Activated CD4-positive, alpha-beta T cell treated with anti-CD3 and anti-CD28 coated beads for 1 hour (primary cell): ENCODE measurements at places on chromosomes 7 and 10.

DNA sequence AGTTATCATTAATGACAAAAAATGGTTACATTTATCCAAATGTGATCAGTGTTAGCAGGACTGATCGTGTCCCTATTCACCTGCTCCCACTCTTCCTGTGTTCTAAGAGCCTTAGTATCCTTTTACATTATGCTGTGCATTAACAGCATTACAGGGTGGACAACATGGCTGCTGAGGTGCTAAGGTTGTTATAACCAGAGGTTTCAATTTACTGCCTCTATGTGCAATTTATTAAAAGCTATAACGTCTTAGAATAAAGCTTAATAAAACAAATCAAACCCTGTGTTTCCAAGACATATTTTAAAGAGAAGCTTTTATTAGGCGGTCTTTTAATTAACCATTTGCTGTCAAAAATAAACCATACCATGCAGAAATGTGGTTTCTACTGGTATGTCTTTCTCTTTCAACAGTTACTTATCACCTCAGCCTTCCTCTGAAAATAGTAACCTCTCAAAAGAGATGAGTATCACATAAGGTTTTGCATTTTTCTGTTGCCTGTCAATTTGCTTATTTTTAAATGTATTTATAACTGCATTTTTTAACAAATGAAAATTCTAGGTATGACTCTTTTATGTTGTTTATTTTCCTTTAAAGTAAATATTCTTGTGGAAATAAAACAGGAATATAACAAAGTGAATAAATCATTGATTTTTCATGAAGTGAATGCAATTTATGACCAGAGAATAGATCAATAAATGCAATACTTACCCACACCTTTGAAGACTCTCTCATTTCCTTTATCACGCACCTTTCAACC, 849.8 kb upstream of the SORCS1 start:
- DNase-seq: no peak

DNA sequence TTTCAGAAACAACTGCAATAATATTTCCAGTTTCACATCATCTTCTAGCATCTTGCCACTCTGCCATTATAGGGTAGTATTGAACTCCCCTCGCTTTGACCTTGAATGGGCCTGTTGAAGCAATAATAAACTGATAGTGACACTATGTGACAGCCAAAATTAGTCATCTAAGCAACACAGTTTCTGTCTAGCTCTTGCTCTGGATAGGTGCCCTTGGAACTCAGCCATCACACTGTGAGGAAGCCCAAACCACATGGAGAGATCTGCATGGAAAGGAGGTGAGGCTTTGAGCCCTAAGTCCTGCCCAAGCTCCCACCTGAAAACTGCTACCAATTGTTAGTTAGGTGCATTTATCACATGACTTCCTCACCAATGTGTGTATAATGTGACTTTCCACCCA, 18.1 kb upstream of the KCND2 start:
- no peak for DNase-seq

GRCh38 chr7:101952355-101953247, 135.2 kb downstream of the CUX1 start:
- no peak for DNase-seq

- DNase-seq: no peak
These were observed 379.9 kb downstream of the SH2D4B start for GRCh38 chr10:80917636-80918035.

GRCh38 chr7:31058122-31058521, 6.0 kb downstream of the ADCYAP1R1 start:
- DNase-seq: no peak

GRCh38 chr10:113469796-113470195, 83.1 kb upstream of the HABP2 start:
- no peak for DNase-seq

GRCh38 chr7:151520419-151521261, 945 bp upstream of the RHEB start:
- peak; percentile 30 for DNase-seq

DNA sequence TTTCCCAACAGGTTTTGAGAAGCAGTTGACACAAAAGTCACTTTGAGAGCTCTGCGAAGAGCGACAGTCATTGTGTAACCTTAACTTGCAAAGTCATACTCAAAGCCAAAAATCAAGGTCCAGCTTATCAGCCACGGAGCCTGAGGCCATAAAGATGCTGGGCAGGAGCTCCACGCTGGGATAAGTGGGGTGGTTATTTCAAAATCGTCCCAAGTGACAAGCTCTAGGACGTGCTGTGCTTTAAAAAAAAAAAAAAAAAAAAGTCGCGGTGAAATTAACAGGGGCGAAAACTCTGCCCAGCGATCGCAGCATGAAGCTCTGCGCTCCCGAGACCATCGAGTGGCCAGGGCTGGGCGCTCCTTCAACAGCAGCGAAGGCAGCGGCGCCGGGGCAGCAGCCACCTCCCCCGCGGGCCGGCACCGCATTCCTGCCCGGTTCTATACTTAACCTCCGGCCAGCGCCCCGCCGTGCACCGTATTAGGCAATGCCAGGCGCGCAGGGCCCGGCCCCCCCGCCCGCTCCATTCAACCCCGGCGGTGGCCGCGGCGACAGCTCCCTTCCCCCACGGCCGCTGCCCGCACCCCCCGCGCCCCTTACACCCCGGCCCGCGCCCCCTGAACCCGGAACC, 657 bp downstream of the HACD1 start:
- DNase-seq: peak; percentile 9

- DNase-seq: no peak
These were observed 399.6 kb downstream of the PLXNA4 start for GRCh38 chr7:132176719-132177118.

DNA sequence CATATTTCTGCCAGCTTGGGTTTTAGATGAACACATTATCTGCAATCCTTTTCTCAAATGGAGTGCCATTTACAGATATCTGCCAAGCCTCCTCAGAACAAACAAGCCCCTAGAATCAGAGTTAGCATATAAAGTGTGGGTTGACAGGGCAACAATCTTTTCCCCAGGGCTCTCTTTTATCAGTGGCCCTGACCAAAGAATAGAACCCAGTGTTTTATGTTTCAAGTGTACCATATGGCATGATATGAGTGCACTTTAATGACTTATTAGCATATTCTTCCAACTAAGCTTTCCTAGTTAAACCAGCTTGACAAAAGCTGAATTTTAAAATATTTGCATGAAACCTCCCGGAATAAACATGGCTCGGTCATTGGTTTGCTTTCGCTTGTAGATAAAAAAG, 57.3 kb downstream of the EVX1 start:
- DNase-seq: no peak

DNA sequence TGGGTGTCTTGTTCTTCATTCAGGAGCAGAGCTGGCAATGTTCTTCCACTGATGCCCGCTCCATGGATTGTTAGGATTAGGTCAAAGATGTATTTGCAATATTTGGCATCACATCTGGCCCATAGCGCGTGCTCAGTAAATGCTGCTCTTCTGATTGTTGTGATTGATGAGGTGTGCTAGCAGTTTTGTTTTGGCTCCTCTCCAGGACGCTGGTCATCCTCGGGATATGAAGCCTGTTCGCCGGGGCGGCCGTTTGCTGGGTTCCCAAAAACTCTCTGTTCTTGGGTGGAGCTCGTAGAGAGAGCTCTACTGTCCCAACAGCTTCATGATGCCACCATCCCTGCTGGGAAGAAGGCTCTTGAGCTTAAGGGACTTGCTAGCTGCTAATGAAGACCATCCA, 96.9 kb downstream of the XRCC2 start:
- no peak for DNase-seq

GRCh38 chr7:148478551-148478950, 112.0 kb upstream of the C7orf33 start:
- no peak for DNase-seq

- no peak for DNase-seq
These were observed 4.4 kb upstream of the C10orf90 start for GRCh38 chr10:126674741-126675515.

DNA sequence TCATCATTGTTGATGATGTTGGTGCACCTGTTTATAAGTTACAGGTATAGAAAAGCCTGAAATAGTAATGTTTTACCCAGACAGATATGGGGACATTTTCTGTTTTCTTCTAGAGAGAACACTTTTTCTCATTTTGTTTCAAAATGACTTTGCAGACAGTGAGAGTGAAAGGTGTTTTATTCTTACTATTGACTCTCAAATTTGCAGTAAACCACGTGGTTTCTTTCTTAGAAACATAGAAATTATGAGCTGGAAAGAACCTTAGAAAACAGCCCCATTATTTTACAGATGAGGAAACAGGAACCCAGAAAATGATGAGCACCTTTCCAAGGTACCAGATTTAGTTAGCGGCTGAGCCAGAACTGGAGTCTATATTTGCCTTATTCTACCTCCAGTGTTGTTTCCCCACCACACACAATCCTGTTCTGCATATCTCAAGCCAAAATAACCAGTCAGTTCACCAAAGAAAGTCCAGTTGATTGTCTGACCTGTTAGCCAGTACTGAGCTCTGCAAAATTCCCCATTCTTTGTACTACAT, 138.9 kb upstream of the AHR start:
- no peak for DNase-seq

- DNase-seq: peak; percentile 29
These were observed at the start of gene TRIP6 for GRCh38 chr7:100867040-100867775. TRIP6 (plus strand) TSS chr7:100867387; CDS start chr7:100867498, 111 bp downstream.

- no peak for DNase-seq
These were observed 194.7 kb upstream of the SEMA3A start for GRCh38 chr7:84389242-84389641.

- no peak for DNase-seq
These were observed 28.6 kb upstream of the PPP2R2D start for GRCh38 chr10:131872011-131872826.

GRCh38 chr7:82087099-82087498, 317.3 kb upstream of the HGF start:
- no peak for DNase-seq

DNA sequence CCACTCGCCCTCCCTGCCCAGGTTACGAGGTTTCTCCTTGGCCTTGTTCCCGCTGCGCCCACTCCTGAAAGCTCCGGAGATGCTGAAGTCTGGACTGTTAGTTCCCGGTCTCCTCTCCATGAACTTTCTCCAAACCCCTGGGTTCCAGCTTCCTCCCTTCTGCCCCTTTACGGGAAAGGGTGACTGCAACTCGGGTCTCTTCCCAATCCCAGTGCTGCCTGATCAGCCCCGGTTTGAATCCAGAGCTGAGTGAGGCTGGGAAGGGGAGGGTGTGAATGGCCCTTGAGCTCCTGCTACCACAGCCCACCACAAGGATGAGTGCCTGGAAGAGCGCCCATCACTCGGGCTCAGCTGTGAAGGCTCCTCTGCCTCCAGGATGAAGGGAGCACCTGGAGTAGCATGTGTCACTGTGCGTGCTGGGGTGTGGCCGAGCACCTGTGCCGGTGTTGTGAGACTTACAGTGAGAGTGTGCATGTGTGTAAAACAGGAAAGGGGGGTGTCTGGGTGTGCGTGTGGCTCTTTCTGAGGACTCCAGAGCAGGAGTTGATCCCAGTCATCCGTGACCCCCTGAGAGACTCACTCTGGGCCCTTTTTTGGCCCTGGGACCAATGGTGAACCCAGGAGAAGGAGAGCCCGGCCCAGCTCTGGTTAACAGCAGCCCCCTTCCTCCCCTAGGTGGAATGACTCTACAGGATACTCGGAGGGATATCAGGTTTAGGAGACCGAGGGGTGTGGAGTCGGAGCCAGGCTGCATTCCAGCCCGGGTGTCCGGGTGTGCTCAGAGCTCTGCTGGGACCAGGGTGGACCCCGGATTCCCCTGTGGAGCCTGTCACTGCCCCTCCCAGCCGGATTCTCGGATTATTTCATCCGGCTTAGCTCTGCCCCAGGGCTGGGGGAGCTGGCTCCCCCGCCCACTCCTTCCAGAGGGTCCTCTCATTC, 1.1 kb upstream of the ZNF467 start:
- no peak for DNase-seq

DNA sequence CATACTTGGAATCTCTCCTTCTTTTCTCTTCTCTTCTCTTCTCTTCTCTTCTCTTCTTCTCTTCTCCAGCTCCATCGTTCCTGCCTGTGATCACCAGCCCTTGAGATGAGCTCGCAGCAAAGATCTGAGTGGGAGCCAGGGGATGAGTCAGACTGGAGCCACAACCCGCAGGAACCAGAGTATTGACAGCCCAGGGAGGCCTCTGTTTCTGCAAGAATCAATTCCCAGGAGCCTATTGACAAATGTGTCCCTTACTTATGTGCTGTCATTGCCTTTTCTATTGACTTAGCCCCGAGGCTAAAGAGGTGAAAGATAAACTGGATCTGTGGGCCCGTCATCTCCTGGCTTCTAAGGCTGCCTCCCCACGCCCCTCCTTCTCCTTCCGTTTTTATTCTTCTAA, 13.1 kb upstream of the HABP2 start:
- DNase-seq: no peak

DNA sequence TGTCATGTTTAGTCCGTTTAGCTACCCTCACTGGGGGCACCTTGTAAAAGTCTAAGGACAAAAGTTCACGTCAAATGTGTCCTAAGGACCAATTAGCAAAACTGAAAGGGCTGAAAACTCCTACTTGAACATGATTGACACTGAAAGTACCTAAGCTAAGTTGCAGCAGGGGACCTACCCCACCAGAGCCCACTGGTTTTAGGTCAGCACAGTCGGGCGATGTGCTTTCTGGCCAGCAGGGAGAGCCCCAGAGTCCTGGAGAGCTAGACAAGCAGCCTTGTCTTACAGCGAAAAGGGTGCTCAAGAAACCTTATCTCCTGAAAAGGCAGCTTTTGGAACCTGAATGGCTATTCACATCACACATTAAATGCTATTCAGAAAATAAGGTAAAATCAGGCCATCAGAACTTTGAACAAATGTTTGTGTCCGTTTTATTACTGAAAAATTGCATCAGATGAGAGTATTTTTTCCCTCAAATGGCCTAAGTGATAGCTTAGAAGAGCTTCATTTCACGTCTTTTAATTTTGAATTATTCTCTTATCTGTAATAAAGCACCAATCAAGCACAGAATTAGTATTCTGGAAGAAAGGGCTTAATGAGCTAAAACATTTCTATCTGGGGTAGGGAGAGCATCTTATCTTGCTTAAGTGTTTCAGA, 52.2 kb upstream of the MKI67 start:
- DNase-seq: peak; percentile 26

GRCh38 chr10:6950133-6950532, 370.1 kb upstream of the PRKCQ start:
- no peak for DNase-seq

GRCh38 chr7:130996833-130997231, 262.8 kb upstream of the KLF14 start:
- DNase-seq: no peak

DNA sequence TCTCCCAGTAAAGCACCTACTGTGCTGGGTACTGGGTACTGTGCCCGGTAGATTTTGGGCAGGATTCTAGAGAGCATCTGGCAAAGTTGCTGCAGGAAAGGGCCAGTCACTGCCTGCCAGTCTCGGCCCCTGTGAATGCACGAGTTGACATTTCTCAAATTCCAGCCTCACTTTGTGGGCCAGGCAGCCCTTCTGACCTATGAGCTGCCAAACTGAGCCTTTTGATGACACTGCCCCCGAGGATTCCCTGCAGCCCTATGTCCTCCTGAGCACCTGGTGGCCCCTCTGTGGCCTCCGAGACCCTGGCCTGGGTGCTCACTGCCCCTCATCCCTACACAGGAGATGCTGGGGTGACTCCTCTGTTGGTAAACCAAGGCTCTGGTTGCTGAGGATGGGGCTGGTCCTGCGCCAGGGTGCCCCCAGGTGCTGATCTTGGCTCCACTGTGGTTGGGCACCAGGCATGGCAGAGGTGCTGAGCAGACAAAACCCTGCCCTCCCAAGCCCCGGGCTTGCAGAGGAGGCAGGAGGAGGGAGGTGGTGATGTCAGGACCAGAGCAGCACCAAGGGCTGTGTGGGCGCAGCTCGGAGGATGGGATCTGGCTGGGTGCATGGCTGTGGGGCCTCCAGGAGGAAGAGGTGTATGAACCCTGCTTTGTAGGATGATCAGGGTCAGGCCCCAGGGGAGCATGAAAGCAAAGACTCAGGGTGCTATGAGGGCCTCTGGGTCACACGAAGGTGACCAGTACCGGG, 16.2 kb downstream of the LHPP start:
- no peak for DNase-seq
